Activated T-cell treated with anti-CD3 and anti-CD28 coated beads for 24 hours (primary cell): ENCODE measurements at places on chromosomes 5 and 9.

DNA sequence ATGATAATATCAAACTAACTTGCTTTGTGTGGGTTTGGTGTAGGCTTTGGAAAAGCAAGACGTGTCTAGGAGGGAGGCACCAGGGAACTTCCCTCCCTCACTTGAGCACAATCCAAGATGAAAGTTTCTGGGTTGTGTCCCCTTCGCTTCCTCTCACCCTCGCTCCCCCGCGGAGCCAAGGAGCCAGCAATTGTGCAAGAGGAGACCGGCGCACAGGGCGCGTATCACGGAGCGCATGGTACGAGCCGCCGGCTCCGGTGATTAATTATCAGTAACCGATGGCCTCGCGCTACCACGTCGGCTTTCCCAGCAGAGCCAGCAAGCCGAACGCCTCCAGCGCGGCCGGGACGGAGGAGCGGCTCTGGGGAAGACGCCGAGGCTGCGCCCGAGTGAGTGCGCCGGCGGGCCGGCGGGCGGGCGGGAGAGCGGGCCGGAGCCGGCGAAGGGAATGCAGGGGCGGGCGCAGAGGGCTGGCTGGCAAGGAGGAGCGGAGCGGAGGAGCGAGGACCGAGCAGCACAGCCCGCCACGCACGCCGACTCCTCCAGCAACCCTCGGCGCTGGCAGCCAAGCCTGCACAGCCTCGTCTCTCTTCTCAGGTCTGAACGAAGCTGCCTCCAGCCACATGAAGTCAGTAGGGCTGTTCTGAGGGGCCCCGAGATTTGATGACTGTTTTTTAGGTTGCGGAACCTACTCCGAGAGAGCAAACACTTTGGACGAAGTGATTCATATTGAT lies 143.6 kb downstream of the BNC2 start:
- DNase-seq: no peak

DNA sequence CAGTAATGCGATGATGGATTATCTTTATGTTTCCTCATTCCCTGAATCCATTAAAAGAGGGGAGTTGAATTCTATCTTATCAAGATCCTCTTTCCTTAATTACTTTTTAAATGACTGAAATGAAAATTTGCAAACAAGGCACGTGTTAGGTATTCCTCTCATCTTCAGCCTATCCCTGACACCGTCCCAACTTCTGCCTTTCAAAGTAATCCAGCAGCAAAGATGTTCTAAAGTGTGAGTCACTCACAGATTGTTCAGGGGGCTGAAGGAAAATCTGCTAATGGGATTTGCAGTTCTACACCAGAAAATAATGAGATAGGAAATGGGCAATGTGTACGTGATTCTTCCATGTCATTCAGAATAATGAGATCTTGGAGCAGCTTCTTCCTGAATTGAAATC lies 403.0 kb downstream of the ARHGEF28 start:
- no peak for DNase-seq

DNA sequence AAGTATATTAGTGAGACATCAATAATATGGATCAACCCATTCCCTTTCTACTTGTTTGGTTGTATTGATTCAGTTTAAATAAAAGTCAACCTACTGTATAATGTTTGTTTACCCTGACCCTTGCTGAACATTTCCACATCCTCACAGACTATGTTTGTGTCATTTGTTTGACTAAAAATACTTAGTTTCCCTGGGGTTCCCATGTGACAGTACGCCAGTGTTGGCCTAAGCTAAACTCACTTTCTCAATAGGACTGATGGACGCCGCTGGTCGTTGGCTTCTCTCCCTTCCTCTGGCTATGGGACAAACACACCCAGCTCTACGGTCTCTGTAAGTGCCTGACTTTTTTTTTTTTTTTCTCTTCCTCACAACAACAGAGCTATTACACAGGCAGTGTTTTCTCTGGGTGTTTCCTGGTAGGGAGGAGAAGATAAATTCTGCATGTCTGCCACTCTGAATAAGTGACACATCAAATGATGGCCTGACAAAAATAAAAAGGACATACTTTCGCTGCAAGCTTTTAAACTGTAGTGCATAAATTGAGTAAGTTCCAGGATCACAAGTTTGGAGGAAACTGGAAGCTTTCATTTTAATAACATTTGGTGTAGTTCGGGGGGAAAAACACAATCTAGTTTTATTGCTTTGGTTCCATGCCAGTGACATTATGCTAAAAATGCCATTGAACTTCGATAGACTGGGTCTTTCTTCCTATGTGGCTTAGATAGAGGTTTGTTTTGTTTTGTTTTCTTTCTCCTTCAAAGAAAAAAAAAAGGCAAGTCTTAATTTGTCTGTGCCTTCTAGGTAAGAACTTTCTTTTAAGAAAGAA lies 101.0 kb downstream of the CD180 start:
- DNase-seq: no peak

DNA sequence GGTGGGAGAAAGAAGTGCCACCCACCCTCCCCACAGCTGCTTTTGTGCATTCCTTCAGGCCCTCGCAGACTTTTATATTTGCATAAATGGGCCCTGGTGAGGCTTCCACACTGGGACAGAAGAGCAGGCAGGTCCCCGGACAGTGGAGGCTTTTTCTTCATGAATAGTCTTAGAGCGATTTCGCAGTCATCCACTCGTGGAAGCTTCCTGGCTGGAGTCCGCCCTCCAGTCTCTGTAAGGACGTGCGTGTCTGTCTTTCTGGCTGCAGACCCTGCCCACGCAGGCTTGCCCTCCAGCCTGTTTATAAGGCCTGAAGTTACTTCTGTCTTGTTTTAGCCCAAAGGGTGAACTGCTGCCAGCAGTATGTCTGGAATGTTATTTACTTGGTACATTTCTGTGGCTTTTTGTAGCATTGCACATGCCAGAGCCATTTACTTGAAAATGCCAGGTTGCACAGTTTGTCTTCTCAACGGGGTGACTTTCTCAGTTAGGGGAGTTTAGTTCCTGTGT lies 195.7 kb downstream of the AOPEP start:
- no peak for DNase-seq

GRCh38 chr5:124421584-124421983 lies 324.9 kb downstream of the ZNF608 start:
- no peak for DNase-seq

- no peak for DNase-seq
Measured at GRCh38 chr9:108108852-108109448, 619.4 kb upstream of the KLF4 start.
